ENCODE measurements at places on chromosomes 16 and 17. TPM values are rescaled to one million over a fixed set of nuclear protein-coding genes. Genes with fewer than 3 reads are reported as not detected.

- DNase-seq: no peak
Measured at GRCh38 chr16:71214746-71215381, 15.7 kb downstream of the HYDIN start.

DNA sequence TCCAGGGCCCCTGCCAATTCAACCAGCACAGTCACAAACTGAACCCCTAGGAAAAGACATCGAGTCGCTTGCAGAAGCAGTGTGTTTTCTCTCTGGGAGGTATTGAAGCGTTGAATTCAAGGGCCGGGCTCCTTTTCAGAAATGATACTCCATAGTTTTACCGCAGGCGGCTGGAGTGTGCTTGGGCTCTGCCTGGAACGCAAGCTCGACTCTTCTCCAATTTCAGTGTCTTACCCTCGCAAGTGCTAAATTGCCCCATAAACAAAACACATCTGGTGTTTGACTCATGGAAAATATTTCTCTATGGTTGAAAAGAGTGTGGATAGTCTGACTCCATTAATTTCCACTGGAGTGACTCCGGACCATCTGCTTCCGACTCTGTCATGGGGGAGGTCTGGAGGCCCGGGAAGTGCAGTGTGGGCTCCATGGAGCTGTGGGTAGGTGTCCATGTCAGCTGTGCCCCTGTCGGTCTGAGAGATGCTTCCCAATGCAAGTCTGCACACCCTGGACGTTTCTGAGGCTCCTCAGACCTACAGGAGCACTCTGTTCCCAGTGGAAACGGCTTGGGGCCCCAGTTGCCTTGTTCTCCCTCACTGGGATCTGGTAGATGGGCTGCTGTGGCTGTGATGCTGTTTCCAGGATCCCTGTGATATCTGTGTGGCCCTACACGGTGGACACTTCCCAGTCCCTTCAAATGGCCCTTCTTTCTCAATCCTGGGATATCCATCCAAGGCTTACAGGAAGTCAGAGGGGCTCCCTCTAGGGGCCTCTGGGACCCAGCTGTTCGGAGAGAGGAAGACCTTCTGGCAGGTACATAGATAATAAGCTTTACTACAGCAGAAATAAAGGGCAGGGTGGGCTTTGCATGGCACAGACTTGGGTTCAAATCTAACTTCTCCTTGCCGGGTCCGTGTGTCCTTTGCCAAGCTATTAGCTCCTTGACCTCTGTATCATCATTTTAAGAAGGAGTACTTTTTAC, 119.8 kb upstream of the CDH13 start:
- no peak for DNase-seq

- DNase-seq: peak; percentile 20
Measured at GRCh38 chr16:87169509-87169995, 147.6 kb downstream of the C16orf95 start.

- no peak for DNase-seq
Measured at GRCh38 chr16:56947604-56947995, 14.2 kb upstream of the CETP start.

GRCh38 chr16:83837566-83837965, 29.8 kb downstream of the HSBP1 start:
- no peak for DNase-seq

The DPEP1 gene
- 0.17 TPM for total RNA-seq

DNA sequence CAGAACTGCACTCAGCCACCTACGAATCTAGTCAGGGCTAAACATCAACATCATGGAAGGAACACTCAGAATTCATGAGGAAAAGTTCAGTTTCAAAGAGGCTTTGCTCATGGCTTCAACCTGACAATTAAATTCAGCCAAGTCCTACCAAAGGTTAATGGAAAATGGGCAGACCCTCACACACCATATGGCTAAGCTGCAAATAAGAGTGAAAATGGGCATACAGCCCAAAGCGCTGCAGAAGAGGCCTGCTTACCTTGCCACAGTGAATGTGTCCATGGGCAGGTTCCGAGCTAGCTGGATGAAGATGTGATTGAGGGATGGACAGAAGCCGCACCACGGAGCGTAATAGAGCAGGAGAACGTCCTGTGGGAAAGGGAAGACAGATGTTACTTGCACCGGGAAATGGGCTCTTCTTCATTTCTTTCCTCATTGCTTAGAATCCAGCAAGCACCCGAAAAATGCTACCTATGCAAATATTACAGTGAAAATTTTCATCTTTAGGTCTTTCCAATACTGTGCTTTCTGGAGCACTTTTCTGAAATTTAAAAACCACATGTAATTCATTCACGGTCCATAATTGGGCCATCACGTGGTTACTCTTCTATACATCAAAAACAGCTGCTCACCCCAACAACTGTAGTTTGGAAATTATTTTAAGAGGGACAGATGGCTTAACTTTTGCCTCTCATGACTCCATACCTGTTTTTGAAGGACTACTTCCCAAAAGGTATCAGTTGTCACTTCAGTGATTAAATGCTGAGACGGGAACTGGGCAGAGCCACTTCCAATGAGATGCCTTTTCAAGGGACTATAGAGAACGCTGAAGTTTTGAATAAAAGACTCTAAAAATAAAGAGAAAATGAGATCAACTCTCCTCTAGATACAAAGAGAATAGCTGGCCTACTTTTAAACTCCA, 19.6 kb downstream of the SNN start:
- no peak for DNase-seq

DNA sequence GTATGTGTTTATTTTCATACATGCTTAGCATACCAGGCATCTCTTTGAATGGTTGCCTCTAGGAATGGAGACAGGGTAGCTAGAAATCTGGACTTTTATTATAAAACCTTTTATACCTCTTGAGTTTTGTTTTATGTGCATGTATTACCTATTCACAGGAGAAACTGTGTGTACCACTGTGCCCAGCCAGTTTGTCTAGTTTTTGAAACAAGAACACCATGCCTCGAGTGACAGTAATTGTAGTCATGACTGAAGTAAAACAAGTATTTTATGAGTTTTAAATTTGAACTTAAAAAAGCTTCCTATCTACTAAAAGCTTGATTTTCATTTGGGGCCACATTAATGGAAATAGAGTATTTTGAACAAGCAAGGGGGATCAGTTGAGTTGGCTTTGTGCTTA, 57.4 kb downstream of the SNTB2 start:
- DNase-seq: no peak

The ADAM11 gene
- total RNA-seq: 0.66 TPM

- no peak for DNase-seq
Measured at GRCh38 chr16:47939680-47940079, 216.1 kb downstream of the ABCC12 start.

GRCh38 chr17:65975878-65976277, 216.1 kb downstream of the CEP112 start:
- DNase-seq: no peak

DNA sequence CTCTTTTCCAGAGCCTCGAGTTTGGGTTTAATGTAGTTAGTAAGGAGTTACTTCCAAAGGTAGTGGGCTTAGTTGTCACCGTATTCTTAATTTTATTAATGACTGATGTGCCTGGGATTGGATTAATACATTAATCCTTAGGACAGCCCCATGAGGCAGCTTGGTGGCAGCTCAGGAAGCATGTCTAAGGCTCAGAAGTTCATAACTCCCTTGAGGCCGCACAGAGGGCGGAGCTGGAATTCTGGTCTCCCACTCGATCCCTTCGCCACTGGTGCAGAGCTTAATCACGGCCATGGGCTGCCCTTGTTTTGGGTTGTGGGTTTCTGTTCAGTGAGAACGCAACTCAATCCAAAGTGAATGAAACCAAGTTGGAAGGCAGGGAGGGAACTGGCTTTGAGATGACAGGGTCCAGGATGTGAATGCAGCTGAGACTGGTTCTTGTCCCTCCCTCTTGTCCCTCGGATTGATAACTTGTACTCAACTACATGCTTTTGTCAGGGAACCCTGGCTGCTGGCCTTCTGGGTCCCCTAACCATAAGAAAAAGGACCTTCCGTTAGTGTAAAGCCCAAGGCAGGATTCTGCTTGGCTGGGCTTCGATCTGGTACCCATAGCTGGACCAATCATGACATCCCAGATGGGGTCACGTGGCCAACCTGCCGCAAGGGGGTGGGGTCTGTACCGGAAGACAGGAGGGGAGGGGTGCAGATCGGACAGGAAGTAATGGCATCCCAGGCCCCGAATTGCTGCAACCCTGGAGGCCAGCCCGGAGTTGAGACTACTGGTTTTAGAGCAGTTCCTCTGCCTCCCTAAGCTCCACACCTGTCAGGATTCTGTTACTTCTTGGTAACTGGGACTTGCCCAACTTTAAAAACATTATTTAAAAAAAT, 45.4 kb downstream of the SNX20 start:
- no peak for DNase-seq

The KATNB1 gene
- total RNA-seq: 15.2 TPM

DNA sequence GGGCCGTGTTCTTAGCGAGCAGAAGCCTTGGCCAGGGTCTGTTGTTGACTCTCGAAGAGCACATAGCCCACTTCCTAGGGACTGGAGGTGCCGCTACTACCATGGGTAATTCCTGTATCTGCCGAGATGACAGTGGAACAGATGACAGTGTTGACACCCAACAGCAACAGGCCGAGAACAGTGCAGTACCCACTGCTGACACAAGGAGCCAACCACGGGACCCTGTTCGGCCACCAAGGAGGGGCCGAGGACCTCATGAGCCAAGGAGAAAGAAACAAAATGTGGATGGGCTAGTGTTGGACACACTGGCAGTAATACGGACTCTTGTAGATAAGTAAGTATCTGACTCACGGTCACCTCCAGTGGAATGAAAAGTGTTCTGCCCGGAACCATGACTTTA, 18.5 kb downstream of the RSPRY1 start:
- no peak for DNase-seq

The ZNF750 gene
- not detected for total RNA-seq

The CDH5 gene
- under 0.01 TPM for total RNA-seq

The MAP2K6 gene
- 18.2 TPM for total RNA-seq

DNA sequence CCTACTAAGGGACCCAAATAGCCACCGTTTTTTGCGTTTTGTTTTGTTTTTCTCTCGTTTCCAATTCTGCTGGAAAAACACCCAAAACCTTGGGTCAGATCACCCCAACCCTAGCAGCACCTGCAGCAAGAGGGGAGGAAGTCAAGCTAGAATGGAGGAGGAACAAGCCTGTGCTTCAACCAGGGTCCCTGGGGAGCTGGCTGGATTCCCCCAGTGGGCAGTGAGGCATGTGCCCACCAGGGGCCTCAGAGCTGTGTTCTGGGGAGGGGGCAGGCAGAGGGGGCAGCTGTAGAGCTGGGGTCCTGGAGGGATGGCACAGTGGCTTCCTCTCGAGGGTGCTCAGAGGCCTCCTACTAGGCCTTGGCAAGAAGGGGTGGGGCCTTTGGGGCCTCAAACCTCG, 6.5 kb downstream of the CD79B start:
- no peak for DNase-seq

GRCh38 chr16:12210258-12210880, 233.8 kb downstream of the SNX29 start:
- no peak for DNase-seq

The TBC1D10B gene
- 22.1 TPM for total RNA-seq

GRCh38 chr16:63890081-63890480, 1231.8 kb downstream of the CDH11 start:
- peak; percentile 76 for DNase-seq

The LRRC46 gene
- under 0.01 TPM for total RNA-seq

- DNase-seq: no peak
Measured at GRCh38 chr16:57411362-57411976, 6.9 kb downstream of the CCL17 start.

The PSMB3 gene
- total RNA-seq: 215 TPM

- no peak for DNase-seq
Measured at GRCh38 chr17:11551442-11551841, 46.8 kb upstream of the DNAH9 start.

The TERB1 gene
- total RNA-seq: under 0.01 TPM

Measured in fibroblast of lung (primary cell).